T-helper 22 cell (primary cell): ENCODE measurements at places on chromosomes 12 and 14.

GRCh38 chr12:53751336-53752191 lies at the start of gene CISTR:
CISTR (minus strand) TSS chr12:53751979.
- DNase-seq: no peak

DNA sequence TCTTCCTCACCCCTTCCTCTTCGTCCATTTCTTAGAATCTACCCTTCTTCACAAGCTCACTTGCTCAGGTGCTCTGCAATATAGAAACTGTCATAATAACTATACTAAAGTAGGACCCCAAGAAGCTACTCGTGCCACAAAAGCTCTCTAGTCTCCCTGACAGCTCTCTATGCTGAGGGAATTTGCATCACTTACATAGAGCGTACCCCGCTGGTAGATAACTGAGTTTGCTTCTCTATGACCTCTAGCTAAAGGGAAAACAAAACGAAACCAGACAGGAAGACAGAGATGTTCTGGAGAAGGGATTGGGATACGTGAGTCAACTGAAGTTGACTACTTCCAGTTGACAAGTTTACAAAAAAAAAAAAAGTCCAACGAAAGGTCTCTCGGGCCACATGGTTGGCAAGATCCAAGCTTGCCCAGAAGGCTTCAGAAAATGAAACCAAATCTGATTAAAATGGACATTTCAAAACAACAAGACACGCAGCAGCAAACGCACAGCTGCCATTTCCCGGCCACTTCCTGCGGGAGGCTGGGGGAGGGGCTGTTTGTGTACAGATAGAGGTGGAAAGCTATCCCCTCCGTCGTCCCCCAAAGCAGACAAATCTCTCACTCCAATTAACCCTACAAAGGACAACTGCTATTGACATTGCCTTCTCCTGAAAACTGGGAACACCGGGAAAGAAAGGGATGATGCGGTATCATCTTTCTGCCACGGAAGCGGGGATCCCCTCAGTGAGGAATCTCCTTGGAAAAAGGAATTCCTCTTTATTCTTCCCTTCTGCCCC lies 1.3 kb downstream of the BAZ2A start:
- DNase-seq: peak; percentile 46

- no peak for DNase-seq
Measured at GRCh38 chr14:32737621-32738020, 201.1 kb upstream of the NPAS3 start.

GRCh38 chr12:46207644-46208043 lies 61.2 kb downstream of the SLC38A1 start:
- no peak for DNase-seq

DNA sequence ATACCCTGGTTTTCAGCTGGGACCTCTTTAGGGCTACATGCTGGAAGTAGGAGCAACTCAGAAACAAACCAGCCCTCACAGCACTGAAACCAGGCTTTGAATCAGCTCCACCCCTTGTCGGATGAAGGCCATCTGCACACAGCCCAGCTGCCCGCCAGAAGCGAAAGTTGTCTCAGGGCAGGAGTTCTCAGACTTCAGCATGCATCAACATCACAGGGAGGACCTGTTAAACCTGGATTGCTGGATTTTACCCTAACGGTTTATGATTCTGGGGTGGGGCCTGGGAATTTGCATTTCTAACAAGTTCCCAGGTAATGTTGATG lies 10.9 kb downstream of the SYNDIG1L start:
- no peak for DNase-seq
